ENCODE measurements at places on chromosomes 3 and 15.

- no peak for DNase-seq
These were observed 14.1 kb downstream of the MRPS22 start for GRCh38 chr3:139357899-139358298.

DNA sequence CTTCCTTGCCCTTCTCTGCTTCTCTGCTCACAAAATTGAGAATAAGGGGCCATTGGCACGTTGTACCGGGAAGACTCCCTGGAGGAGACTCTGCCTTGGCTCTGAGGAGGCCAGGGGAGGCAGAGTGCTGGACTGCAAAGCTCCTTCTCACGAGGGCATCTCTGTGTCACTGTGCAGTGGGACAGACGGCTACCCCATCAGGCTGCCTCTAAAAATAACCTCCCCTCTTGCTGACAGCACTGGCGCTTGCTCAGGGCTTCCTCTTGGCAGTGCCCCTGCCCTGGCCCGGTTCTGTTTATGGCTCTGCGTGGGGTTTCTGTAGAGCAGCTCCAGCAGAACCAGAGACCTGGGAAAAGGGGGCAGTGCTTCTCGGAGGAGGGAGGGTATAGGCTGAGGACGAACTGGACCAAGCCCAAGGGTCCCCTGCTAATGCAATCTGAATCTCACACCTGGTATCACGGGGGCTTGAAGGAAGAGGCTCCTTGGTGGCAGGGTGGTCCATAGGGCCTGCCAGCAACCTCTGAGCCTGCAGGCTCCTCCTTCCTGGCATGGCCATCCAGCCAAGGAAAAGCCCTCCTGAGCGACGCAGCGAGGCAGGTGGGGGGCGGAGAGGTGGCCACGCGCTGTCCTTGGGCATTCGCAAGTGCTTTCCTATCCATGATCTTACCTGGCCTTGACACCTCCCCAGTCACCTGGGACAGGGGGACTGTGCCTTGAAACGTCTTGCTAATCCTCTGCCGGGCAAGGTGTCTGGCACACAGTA is 63.3 kb upstream of the TLE3 start:
- DNase-seq, result no peak

DNA sequence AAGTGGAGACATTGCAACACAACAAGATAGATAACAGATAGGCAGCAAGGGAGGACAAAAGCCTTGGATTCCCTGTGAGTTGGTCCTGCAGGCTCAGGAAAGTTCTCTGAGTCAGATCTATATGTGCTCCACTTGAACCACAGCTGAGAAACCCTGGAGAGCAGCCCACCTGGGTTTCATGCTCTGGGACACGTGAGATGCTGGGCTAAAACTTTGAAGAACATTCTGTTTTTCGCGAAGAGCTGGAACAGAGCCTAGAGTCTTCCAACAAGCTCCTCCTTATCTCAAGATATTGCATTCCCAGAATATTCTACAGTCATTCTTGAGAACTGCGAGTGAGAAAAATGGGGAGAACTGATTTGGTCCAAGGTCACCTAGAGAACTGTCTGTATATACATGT is 583.0 kb upstream of the ROBO1 start:
- no peak for DNase-seq

DNA sequence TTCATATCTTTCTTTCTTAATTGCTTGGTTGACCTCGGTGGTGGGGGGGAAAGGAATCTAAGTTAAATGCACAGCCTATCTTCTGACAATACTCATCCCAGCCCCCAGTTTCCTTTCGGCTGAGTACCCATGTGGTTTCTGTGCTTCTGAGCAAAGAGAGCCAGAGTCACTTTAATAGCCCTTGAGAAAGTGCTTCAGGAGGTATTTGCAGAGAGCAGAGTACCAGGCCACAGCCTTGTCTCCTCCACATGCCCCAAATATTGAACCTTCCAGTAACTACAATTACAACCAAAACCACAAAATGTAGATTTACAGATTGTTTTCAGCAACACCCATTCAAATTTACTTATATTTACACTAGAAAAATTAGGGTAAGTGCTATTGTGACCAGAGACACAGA is 647.4 kb downstream of the NR2F2 start:
- no peak for DNase-seq

- no peak for DNase-seq
These were observed 98.7 kb downstream of the SMAD6 start for GRCh38 chr15:66800584-66801235.

GRCh38 chr3:193757457-193757856 is 164.4 kb downstream of the OPA1 start:
- no peak for DNase-seq

DNA sequence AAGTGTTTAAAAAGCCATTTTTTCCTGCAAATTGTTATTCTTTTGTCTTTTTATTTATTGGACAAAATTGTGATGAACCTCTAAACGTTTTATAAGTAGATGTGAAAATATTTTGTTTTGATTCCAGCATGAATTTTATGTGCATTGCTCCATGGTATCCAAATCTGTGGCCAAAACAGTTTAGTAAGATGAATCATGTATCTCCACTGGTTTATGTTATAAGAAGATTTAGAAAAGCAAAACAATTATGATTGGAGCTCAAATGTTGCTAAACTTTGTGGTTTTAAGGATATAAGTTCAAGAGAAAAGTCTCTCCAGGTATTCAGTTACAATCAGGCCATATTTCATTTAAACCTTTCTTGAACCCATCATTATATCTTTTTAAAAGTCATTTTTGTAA is 80.9 kb downstream of the NECTIN3 start:
- DNase-seq, result no peak

DNA sequence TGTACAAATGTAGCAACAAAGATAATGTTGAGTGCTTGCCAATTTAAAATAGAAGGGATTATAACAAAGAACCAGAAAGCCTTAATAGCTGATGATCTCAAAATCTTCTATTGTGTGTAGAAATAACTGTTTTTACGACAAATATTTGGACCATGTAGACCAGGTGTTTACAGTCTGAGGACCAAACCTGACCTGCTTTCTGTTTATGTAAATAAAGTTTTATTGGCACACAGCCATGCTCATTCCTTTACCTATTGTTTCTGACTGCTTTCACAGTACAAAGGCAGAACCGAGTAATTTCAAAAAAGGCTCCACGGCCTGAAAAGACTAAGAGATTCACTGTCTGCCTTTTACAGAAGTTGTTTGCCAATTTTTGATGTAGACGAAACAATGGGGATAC is 91.8 kb downstream of the GOLIM4 start:
- DNase-seq, result no peak

GRCh38 chr3:102896851-102897621 is 462.2 kb downstream of the ZPLD1 start:
- no peak for DNase-seq

- DNase-seq, result no peak
These were observed 132.9 kb downstream of the TPRA1 start for GRCh38 chr3:127457546-127458145.

DNA sequence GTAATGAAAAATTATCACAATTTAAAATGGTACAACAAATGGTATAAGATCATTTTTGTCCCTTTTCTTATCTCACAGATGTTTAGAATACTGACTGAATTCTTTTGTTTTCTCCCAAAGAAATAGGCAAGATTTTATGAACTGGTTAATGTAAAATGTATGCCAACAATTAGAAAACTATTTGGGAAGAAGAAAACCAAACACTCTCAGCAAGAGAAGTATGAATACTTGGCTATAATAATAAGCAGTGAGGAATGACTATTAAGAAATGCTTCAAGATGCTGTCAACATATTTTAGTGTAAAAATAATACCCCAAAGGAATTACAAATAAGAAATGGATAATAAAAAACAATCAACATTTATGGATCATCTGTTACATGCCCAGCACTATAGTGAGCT is 18.5 kb downstream of the SHQ1 start:
- DNase-seq, result no peak

DNA sequence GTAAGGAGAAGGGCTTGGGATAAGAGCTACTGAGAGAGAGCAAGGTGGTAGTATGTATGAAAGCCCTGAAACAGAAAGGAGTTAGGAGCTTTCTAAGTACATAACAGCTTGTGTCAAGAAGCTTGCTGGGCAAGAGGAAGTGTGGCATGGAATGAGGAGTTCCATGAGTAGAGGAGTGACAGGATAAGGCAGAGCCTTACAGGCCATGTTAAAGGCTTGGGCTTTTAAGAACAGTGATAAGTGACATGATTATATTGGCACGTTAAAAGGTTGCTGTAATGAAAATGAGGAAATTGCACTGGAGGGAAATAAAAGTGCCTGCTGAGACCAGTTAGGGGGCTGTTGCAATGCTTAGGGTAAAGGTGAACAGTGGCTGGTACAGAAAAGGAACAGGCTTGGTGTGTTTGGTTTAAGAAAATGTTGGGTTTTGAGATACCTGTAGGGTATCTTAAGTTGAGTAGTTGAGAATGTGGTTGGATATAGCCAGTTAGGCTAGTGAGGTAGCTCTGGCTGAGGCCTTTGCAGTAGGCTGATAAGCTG is 49.0 kb downstream of the MEF2A start:
- no peak for DNase-seq

DNA sequence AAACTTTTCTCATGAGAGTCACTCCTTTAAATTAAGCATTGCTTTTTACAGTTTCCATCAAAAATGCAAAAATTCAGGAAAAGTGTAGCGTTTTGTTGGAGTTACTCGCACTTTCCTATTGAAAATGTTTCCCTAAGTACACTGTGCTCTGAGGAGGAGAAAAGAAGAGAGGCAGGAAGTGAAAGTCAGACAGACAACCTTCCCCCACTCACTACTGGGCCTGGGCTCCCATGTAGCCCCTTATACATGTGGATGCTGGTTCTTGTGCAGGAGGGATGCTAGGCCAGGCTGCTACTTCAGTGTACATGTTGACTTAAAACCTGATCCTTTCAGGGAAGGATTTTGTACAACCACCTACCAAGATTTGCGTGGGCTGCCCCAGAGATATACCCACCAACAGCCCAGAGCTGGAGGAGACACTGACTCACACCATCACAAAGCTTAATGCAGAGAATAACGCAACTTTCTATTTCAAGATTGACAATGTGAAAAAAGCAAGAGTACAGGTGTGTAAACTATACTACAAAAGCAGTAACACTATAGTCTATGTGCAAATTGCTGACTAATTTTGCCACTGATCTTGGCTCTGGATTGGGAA is 15.1 kb downstream of the KNG1 start:
- DNase-seq, result no peak

- DNase-seq, result no peak
These were observed 366.8 kb upstream of the ZNF385D start for GRCh38 chr3:22117751-22118346.

GRCh38 chr15:22960556-22960955 is 19.6 kb downstream of the CYFIP1 start:
- DNase-seq, result no peak

GRCh38 chr15:90895571-90896117 is 7.5 kb upstream of the MAN2A2 start:
- no peak for DNase-seq

GRCh38 chr3:187025656-187026316 is 95.5 kb downstream of the ST6GAL1 start:
- peak; percentile 37 for DNase-seq

- peak; percentile 55 for DNase-seq
These were observed 44.5 kb downstream of the NOX5 start for GRCh38 chr15:69058830-69059556.

DNA sequence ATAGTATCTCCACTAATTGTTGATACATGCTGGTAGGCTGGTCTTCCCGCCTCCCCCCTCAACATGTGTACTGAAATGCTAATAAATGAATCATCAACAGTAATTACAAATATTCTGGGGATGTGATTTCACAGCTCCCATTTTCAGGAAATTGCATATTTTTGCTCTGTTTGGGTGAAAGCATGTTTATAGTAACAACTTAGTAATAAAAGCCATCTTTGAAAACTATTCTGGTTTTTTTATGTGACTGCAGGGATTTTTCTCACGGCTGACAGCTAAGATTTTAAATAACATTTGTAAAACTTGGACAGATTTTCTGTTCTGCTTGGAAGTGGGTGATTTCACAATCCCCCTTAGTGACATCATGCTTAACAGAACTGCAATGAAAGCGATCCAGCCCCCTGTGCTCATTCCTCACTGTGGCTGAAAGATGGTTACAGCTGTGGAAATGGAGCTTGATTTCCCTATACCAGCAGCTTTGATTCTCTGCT is 25.6 kb upstream of the FAM174B start:
- no peak for DNase-seq

DNA sequence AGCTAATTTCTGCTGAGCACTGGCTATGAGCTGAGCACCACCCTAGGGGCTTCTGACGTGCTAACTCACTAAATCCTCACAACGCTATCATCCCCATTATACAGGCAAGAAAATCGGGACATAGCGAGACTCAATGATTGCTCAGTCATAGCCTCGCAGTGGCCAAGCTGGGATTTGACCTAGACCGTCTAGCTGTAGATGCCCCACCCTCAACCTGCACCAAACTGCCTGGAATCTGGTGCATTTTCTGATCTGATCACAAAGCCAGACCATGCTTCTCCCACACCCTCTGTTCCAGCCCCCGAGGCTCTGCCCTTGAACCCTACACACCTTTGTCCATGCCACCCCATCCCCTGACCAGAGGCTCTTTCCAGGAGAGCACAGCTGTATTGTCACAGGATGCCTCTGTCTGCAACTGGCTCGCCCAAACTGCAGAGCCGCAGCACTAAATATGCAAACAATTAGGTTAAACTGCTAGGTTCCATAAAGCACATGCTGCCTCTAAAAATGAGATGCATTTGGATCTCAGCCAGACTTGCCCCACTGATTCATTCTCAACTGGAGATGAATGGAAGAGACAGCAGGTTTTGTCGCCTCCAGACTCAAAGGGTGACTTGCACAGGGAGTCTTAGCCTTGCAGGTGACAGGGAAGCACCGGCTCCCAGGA is 95.2 kb downstream of the NUP210 start:
- no peak for DNase-seq

DNA sequence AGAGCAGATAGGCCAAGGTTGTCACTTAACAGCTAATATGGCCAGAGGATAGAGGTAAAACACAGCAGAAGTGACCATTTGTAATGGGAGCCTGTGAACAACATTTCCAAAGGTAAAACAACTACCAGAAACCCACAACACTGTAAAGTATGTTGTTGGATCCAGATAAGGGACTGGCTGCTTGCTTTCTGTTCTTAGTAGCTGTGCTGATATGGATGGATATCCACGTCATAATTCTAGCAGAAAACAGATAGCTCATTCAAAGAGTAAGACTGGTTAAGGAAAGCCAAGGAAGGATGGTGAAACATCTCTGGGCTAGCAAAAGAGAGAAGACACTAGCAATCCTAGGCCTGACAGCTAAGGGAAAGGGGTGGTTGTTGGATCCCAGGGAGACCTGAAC is 36.9 kb upstream of the SPRED1 start:
- DNase-seq, result no peak

- DNase-seq, result no peak
These were observed 10.7 kb upstream of the SERPINI2 start for GRCh38 chr3:167484551-167484950.

DNA sequence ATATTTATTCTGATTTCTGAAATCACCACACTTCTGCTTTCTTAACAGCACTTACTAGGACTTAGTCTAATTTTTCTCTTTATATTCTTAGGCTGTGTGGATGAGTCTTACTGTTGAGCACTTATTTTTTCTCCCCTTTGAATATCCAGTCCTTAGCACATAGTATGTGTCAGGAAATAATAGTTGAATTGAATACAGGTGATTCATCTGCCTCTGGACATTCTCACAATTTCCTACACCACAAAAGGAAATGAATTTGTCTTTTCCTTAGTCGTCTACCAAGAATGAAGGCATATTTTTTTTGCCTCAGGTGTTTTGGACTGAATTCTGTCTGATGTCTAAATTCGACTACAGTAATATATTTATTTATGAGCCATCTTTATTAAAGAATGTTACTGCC is 204.2 kb downstream of the GHSR start:
- no peak for DNase-seq
